Endothelial cell (in vitro differentiated cells): ENCODE measurements at places on chromosomes 5 and 9. TPM values are rescaled to one million over a fixed set of nuclear protein-coding genes. Genes with fewer than 3 reads are reported as not detected.

Gene PCDHGA10
- 43.0 TPM for total RNA-seq

DNA sequence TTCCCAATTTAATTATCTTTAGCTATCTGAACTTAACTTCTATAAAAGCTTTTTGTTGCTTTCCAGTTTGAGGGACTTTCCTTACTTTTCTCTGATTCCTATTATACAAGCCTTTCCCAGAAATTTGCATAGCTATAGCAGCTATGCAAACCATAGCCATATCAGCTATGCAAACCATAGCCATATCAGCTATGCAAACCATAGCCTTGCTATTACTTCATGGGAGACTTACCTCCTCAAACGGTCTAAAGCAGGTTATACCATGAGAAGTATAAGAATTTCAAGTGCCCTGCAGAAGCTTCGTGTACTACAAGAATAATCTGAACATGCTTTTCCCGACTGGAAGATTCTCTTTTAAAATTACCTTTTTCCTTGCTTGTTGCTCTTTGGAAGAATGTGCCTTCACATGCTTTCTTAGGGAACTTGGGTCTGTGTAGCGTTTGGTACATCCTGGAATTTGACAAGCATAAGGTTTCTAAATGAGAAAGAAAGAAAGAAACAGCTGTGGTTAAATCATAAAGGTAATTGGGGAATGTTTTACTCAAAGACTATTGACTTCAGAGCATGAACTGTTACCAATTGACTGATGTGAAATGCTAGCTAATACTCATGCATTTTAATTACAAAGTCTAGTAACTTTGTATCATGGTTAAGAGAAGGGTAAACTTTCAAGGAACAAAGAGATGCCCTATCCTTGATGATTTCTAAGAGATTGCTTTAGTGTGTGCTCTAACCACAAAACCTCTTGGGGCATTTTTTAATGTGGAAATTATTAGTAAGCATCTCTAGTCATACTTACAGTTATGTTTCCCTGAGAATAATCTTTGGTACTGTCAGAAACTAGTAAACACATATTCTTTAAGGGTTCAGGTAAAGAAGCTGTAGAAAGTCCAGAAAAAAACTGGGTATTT, 367.6 kb downstream of the GLIS3 start:
- no peak overlapping the region for H3K27ac ChIP-seq
- H3K36me3 ChIP-seq, result no peaks in the 10 kb centered on the region
- no peak overlapping the region for H3K4me3 ChIP-seq

DNA sequence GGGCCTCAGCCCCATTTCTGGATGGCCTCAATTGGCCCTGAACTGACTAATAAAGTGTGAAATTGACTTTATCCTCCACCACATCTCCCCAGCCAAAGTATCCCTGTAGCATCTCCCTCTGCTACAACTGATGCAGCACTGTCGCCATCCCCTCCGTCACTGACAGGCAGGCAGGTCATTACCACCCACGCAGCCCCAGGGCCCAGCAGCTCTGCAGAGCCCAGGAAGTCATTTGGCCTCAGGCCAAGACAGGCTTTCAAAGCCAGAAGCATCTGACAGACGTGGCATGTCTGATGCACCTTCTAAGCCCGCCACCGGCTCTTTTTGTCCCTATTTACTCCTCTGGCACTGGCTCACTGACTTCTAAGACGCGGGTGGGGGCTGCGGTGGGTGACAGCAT, 65.3 kb downstream of the ARHGEF37 start:
- no peaks in the 10 kb centered on the region for H3K36me3 ChIP-seq
- H3K4me1 ChIP-seq, result no peaks in the 10 kb centered on the region
- H3K27me3 ChIP-seq, result peaks cover 3% of the 10 kb centered on the region
- H3K27ac ChIP-seq, result peak overlapping the region; percentile 70

GRCh38 chr5:132498152-132498551, 7.6 kb upstream of the IRF1 start:
- DNase-seq, result no peak
- H3K4me3 ChIP-seq, result no peak overlapping the region
- no peak overlapping the region for H3K27ac ChIP-seq
- H3K4me1 ChIP-seq, result no peaks in the 10 kb centered on the region
- no peaks in the 10 kb centered on the region for H3K36me3 ChIP-seq

- H3K4me1 ChIP-seq, result peaks cover 15% of the 10 kb centered on the region
- H3K4me3 ChIP-seq, result peak overlapping the region; percentile 95
- H3K36me3 ChIP-seq, result no peaks in the 10 kb centered on the region
- H3K27me3 ChIP-seq, result peaks cover 16% of the 10 kb centered on the region
- DNase-seq, result peak; percentile 46
- H3K27ac ChIP-seq, result peak overlapping the region; percentile 80
Observed at GRCh38 chr9:92668746-92669526, 995 bp downstream of the IPPK start.

- H3K27me3 ChIP-seq, result no peaks in the 10 kb centered on the region
- no peaks in the 10 kb centered on the region for H3K4me1 ChIP-seq
- H3K4me3 ChIP-seq, result no peak overlapping the region
- H3K36me3 ChIP-seq, result no peaks in the 10 kb centered on the region
Observed at GRCh38 chr5:143314659-143315058, 88.8 kb downstream of the NR3C1 start.
